Activated naive CD8-positive, alpha-beta T cell treated with anti-CD3 and anti-CD28 coated beads, Interleukin-2, amount 50 U/mL, for 24 hours (primary cell): ENCODE measurements at places on chromosomes 5 and 9.

DNA sequence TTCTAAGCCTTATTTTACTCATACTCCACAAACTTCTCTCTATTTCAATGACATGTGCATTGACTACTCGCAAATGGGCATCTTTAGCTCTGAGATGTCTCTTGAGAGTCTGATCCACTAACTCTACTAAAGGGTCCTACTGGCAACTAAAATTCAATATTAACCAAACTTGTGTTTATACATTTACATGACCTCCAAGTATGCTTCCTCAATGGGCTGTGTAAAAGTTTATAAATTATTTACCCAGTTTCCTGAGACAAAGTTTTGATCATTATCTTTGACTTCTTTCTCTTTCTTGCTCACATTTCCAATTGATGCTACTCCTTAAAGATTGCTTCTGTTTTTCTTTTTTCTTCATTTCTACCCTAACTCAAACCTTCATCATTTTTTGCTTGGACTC lies 510.1 kb upstream of the DAB2 start:
- DNase-seq, result no peak

DNA sequence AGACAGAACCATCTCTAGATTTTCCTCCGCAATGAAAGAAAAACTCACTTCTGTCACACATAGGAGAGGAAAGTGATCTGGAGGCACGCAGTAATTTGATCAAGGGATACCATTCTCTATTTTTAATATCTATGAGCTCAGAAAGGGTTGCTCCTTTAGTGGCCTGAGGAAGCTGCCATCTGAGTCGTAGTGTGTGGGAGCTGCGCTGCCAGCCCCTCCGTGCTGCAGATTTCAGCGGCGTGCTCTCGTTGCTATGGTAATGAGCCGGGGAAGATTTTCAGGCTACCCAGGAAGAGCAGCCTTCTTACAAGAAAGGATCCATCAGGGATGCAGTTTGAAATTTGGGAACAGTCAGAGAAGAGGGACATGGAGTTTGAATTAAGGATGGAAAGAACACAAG lies 17.1 kb upstream of the GOLM1 start:
- no peak for DNase-seq

DNA sequence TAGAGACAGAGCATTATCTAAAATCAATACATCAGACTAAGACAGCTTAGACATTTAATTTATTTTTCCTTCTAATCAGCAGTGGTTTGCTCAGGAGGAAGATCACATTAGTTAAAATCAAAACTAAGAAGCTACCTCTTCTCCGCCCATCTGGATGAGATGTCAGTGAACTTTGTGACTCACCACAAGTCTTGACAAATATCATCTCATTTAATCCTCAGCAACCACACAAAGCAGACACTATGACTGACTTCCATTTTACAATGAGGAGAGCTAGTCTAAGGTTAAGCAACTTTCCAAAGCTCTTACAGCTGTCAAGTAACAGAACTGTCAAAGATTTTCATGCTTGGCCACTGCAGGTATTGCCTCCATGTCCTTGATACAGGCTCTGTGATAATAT lies 289.5 kb downstream of the DEPDC1B start:
- DNase-seq, result no peak

- no peak for DNase-seq
These were observed 34.8 kb downstream of the COL5A1 start for GRCh38 chr9:134676361-134676760.

GRCh38 chr5:41369799-41370198 lies 140.6 kb downstream of the PLCXD3 start:
- no peak for DNase-seq

DNA sequence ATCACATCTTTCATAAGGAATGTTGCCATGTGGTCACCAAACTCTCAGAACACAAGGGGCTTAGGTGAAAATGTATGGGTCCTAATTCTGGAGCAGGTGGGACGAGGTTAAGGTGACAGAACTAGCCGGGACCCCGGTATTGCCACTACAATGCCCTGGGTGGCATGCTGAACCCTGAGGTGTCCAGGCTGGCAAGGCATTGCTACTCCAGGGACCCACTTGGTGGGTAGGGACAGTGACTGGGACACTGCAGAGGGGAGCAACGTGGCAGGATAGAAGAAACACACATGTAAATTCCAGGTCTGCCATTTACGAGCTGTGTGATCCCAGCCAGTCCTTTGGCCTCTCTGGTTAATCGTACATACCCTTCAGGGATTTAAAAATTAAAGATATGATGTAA lies 206.9 kb upstream of the MVB12B start:
- DNase-seq, result no peak
